Thymus (tissue), 14 donors: ENCODE measurements at places on chromosomes 4 and X. TPM values are rescaled to one million over a fixed set of nuclear protein-coding genes. Genes with fewer than 3 reads are reported as not detected.

Gene TLR7
- 0.62 TPM for polyA plus RNA-seq

Gene CCKAR
- polyA plus RNA-seq: 0.05 TPM

Gene CD38
- polyA plus RNA-seq: 31.0 TPM

Gene NHSL2
- 0.80 TPM for polyA plus RNA-seq

Gene MPC1L
- 0.32 TPM for polyA plus RNA-seq

Gene ANXA3
- polyA plus RNA-seq: 46.6 TPM

Gene GUCY1B1
- polyA plus RNA-seq: 5.5 TPM

Gene DCAF12L1
- polyA plus RNA-seq: 0.62 TPM

DNA sequence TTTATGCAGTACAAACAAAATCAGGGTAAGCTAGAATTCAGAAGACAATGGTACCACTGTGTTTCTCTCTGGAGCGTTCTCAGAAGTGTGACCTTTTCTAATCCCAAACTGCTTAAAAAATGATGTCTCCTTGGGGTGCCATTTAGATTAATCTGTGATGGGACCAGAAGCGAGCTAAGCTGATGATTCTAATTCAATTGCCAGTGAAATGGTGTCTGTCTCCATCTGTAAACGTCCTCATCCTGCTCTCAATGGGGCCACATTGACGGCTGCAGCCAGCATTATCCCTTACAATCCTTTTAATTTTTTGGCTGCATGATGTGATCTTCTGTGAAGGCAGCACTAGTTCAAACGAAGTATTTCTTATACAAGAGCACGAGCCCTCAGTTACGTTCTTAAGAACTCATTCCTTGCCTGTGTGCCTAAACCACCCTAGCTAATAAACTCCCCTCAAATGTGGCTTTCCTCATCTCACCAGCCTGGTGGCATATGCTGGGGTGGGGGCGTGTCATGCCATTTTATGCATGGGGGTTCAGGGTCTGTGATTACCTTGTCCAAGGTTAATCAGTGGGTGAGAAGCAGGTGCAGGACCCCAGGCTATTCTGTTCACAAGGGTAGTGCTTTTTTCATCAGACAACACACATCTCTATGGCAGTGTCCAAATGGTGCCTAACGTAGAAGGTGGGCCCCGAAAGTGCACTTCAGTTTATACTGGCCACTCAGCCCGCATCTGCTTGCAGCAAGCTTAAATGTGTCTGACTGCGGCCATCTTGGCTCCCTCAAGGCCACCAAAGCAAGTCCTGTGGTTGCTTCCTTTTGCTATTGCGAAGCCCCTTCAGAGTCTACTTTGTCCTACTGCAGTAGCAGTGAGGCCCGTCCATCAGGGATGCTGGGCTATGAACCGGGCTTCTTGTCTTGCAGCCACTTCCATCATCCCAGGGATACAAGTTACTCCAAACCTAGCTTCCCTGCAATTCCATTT lies 45.7 kb upstream of the SLC2A9 start:
- peaks cover 24% of the 10 kb centered on the region for H3K36me3 ChIP-seq
- DNase-seq: no peak
- no peak overlapping the region for H3K27ac ChIP-seq
- H3K4me1 ChIP-seq: no peaks in the 10 kb centered on the region
- no peaks in the 10 kb centered on the region for H3K27me3 ChIP-seq

DNA sequence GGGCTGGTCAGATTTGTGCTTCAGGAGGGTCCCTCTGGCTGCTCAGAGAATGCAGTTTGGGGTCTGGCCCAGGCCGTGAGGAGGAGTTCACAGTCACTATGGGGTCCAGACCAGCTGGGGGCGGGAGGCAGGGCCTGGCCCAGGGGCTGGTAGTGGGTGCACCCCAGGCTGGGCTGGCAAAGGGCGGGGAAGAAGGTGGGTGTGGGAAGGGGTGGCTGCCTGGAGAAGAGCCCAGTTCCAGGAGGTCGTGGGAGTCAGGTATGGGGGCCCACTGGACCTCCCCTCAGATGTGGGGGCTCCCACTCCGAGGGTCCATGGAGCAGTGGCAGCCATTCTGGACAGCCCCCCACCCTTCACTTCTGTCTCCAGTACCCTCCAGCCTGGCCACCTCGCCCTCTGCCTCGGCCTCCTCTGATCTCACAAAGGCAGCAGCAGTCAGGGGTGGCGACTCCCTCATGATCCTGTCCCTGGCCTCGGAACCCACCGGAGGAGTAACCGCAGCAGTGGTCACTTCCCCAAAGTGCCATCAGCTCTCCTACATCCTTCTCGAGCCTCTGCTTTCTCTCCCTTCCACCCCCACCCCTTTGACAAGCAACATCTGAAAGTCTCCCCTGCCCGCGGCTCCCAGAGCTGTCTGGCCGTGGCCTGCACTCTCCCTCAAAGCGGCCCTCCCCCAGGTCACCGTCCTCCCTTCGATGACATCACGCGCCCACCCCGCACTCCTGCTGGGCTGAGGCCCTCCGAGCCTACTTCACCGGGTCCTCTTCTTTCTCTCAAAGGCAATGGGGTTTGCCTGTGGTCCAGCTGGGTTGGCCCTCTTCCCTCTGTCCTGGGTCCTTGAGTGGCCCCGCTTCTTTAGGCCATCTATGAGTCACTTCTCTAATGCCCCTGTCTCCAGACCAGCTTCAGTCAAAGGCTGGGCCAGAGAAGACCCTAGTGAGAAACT lies 1.7 kb upstream of the SLC6A8 start:
- no peak overlapping the region for H3K4me3 ChIP-seq
- no peak for DNase-seq
- peaks cover 69% of the 10 kb centered on the region for H3K27me3 ChIP-seq
- no peaks in the 10 kb centered on the region for H3K36me3 ChIP-seq
- H3K4me1 ChIP-seq: peaks cover 2% of the 10 kb centered on the region

- peaks cover 5% of the 10 kb centered on the region for H3K4me1 ChIP-seq
- no peak overlapping the region for H3K4me3 ChIP-seq
- DNase-seq: peak; percentile 62
- H3K27me3 ChIP-seq: peaks cover 45% of the 10 kb centered on the region
These were observed 22.6 kb downstream of the SLC25A4 start for GRCh38 chr4:185165605-185166063.

DNA sequence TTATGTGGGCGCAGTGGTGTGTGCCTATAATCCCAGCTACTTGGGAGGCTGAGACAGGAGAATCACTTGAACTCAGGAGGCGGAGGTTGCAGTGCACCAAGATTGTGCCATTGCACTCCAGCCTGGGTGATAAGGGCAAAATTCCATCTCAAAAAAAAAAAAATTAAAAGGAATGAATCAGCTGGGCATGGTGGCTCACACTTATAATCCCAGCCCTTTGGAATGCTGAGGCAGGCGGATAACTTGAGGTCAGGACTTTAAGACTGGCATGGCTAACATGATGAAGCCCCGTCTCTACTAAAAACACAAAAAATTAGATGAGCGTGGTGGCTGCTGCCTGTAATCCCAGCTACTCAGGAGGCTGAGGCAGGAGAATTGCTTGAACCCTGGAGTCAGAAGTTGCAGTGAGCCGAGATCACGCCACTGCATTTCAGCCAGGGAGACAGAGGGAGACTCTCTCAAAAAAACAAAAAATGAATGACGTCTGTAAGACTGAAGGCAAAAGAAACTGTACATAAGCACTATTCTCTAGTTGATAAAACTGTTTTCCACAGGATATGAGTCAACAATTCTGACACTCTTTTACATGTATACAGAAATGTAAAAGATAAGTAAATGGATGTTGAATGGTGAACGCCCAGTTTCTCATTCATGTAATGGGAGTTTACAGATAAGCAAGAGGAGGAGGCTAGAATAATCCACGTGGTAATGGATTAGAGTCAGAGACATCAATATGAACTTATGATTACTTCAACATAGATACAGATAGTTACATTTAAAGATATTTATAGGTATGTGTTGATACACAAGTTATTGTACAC lies 22.2 kb downstream of the CENPC start:
- H3K27ac ChIP-seq: no peak overlapping the region
- no peaks in the 10 kb centered on the region for H3K27me3 ChIP-seq
- no peaks in the 10 kb centered on the region for H3K4me1 ChIP-seq
- DNase-seq: no peak
- peaks cover 7% of the 10 kb centered on the region for H3K36me3 ChIP-seq
- H3K4me3 ChIP-seq: no peak overlapping the region

GRCh38 chr4:82639971-82640370 lies 78.2 kb upstream of the TMEM150C start:
- no peak for DNase-seq

GRCh38 chr4:94472056-94472826 lies 20.5 kb downstream of the PDLIM5 start:
- no peak overlapping the region for H3K4me3 ChIP-seq
- no peaks in the 10 kb centered on the region for H3K36me3 ChIP-seq
- no peak for DNase-seq
- no peaks in the 10 kb centered on the region for H3K4me1 ChIP-seq

- no peak overlapping the region for H3K4me3 ChIP-seq
- no peaks in the 10 kb centered on the region for H3K27me3 ChIP-seq
- H3K27ac ChIP-seq: no peak overlapping the region
- DNase-seq: no peak
These were observed 426.4 kb upstream of the RPS6KA3 start for GRCh38 chrX:20693078-20693477.

DNA sequence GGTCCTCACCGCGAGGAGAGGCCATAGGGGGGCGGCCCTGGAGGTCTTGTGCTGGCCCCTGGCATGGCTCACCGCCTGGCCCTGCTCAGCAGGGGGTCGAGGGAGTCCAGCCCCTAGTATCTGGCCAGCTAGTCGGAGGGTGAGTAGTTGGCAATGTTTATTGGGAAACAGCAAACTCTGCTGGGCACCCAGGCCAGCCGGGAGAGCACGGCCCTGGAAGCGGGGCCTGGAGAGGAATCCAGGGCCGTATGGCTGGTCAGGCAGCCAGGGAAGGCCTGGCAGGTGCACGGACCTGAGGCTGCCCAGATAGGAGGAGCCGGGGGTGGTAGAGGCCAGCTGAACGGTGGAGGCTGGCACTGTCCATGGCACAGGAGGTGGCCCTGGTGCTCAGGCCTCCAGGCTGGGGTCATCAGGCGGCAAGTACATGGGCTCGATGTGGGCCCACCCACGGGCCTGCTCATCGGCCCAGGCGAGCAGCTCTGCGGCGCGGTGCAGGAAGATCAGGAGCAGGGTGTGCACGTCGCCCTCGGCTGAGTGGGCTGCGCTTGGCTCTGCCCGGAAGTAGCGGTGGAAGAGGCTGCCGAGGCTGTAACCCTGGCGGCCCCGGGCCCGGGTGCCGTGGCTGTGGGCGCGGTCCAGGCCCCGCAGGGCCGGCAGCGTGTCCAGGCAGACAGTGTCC lies 1.4 kb downstream of the TREX2 start:
- no peak for DNase-seq
- no peaks in the 10 kb centered on the region for H3K4me1 ChIP-seq
- no peak overlapping the region for H3K4me3 ChIP-seq
- H3K27ac ChIP-seq: no peak overlapping the region
- H3K36me3 ChIP-seq: peaks cover 5% of the 10 kb centered on the region
- H3K27me3 ChIP-seq: no peaks in the 10 kb centered on the region

GRCh38 chrX:27823812-27824211 lies 16.0 kb downstream of the MAGEB10 start:
- no peak overlapping the region for H3K4me3 ChIP-seq
- no peak overlapping the region for H3K27ac ChIP-seq
- DNase-seq: no peak
- no peaks in the 10 kb centered on the region for H3K4me1 ChIP-seq

DNA sequence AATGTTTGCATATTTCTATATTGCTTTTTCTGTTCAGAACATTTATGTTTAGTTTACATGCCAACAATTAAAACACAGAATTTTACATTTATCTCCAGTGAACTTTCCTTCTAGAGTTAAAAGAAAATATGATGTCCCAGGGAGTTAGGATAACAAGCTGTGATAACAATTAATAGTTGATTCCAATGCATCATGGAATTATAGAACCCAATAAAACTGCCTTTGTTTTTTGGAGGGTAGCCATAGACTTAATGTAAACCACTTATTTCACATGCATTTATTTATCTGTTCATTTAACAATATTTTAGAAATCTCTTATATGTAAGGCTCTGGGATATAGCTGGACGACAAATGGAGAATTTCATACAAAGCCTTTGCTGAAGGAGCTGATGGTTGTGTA lies 180.0 kb downstream of the CFAP299 start:
- no peak overlapping the region for H3K27ac ChIP-seq
- DNase-seq: no peak
- no peaks in the 10 kb centered on the region for H3K27me3 ChIP-seq

GRCh38 chrX:47503151-47503550 lies 20.1 kb upstream of the ZNF41 start:
- no peaks in the 10 kb centered on the region for H3K36me3 ChIP-seq
- peaks cover 2% of the 10 kb centered on the region for H3K4me1 ChIP-seq
- DNase-seq: no peak
- no peak overlapping the region for H3K27ac ChIP-seq

GRCh38 chr4:120611092-120611491 lies 311.4 kb downstream of the PRDM5 start:
- no peaks in the 10 kb centered on the region for H3K36me3 ChIP-seq
- H3K27ac ChIP-seq: no peak overlapping the region
- no peak for DNase-seq
- H3K4me1 ChIP-seq: no peaks in the 10 kb centered on the region
- no peak overlapping the region for H3K4me3 ChIP-seq
- no peaks in the 10 kb centered on the region for H3K27me3 ChIP-seq

GRCh38 chr4:3870567-3870962 lies 104.4 kb downstream of the ADRA2C start:
- DNase-seq: no peak
- H3K27me3 ChIP-seq: peaks cover 53% of the 10 kb centered on the region
- H3K36me3 ChIP-seq: no peaks in the 10 kb centered on the region
- no peak overlapping the region for H3K27ac ChIP-seq

DNA sequence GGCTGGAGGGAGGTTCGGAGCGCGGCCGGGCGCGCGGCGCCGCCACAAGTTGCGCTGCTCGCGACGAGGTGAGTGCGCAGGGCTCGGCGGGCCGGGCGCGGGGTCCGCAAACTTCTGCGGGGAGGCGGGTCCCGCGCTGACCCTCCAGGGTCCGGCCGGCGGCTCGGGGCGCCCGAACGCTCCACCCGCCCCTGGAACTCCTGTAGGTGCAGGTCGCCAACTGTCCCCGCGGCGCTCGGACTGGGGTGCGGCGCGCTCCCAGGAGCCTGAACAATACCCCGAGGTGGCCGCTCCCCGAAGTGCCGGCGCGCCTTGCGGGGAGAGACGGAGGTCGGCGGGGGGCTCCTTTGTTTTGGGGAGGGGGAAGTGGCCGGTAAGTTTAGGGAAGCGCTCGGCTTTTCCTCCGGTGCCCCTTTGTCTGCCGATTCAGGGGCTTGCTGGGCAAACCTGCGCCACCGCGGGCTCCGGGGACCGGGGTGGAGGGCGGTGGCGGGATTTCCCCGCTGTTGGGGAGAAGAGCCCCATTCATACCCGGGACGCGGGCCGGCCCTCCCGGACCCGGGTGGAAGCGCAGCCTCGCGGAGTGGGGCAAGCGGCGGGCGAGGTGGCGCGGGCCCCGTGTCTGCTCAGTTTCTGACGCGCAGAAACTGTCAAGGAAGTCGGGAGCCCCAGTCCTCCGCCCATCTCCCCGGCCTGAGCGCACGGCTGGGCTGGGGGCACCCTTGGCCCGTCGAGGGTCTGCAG lies 694 bp downstream of the TBL1X start:
- peaks cover 15% of the 10 kb centered on the region for H3K4me1 ChIP-seq
- peak overlapping the region; percentile 60 for H3K27ac ChIP-seq
- peak; percentile 7 for DNase-seq
- no peaks in the 10 kb centered on the region for H3K27me3 ChIP-seq

GRCh38 chr4:135316266-135316779 lies 1114.7 kb upstream of the PABPC4L start:
- no peak overlapping the region for H3K27ac ChIP-seq
- H3K4me3 ChIP-seq: no peak overlapping the region
- no peaks in the 10 kb centered on the region for H3K36me3 ChIP-seq

- no peaks in the 10 kb centered on the region for H3K27me3 ChIP-seq
- H3K36me3 ChIP-seq: no peaks in the 10 kb centered on the region
- H3K27ac ChIP-seq: no peak overlapping the region
- DNase-seq: no peak
These were observed 499.3 kb upstream of the CT83 start for GRCh38 chrX:116961872-116962582.
